Left lung (tissue), 14 donors: ENCODE measurements at places on chromosomes 1 and 21. TPM values are rescaled to one million over a fixed set of nuclear protein-coding genes. Genes with fewer than 3 reads are reported as not detected.

- DNase-seq = no peak
Measured at GRCh38 chr1:44015206-44015605, 16.1 kb downstream of the SLC6A9 start.

DNA sequence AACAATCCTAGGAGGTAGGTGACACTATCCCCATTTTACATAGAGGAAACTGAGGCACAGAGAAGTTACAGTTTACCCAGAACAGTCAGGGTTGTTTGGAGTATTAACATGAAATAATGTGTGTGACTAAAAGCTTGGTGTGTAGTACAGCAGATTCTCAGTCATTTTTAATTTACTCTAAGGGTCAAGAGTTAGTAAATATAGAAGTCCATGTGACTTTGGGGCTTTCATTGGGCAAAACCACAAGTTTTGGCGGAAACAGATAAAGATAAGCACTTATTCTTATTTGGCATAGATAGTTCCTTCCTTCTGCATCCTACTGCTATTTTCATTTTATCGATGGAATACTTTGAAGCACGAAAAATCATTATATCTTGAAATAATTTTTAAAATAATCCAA, 128.5 kb downstream of the DNM3 start:
- no peak for DNase-seq

DNA sequence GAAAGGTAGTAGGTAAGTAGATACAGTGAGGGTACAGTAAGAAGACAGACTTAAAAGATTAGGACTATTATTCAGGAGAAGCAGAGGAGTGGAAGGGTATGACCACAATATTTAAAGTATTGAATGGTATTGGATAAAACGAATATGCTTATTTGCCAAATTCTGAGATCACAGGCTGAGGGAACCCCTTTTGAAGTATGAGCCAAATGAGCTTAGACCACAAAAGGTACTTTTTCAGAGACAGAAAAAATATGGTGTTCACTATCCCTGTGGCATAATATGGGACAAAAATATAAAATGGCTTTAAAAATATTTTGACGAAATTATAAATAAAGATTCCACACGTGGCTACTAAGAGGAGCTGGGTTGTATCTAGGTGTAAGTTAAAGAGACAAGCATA, 880 bp upstream of the MTF2 start:
- DNase-seq = no peak

GRCh38 chr1:65424573-65424889, 4.1 kb downstream of the LEPR start:
- DNase-seq = no peak

- DNase-seq = no peak
Measured at GRCh38 chr1:243346468-243346867, 90.6 kb downstream of the SDCCAG8 start.

DNA sequence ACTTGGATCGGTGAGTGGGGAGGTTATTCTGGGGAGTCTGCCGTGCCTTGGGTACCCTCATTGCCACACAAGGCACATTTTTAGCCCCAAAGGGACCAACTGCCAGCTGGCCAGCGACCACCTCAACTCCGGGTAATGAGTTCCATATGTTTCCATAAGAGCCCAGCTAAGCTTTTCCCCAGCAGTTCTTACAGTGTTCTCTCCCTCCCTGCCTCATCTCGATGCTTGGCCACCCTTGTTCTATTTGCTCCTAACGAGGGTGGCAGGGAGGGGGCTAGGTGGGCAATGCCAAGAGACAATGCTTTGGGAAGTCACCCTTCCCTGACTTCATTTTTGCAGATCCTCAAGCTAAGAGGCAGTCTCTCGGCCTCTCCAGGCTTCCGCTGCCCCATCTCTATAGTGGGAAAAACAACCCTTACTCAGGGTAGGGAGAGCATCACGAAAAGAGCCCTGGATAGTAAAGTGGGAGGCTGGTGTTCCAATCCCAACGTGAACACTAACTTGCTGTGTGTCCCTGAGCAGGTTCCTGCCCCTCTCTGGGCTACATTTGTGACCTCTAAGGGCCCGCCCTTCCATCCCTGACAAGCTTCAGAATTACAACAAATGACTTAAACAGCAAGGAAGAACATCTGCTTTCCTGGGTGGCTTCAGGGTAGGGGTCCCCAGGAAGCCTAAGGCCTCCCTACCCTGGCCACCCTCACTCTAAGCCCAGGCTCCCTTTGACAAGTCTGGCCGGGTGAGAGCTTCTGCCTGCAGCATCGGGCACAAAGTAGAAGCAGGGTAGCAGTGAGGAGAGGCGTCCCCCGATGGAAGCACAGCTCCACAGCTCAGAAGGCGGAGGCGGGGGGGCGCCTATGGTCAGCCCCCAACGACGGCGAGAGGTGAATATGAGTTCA, 5.8 kb downstream of the ID3 start:
- DNase-seq = no peak

DNA sequence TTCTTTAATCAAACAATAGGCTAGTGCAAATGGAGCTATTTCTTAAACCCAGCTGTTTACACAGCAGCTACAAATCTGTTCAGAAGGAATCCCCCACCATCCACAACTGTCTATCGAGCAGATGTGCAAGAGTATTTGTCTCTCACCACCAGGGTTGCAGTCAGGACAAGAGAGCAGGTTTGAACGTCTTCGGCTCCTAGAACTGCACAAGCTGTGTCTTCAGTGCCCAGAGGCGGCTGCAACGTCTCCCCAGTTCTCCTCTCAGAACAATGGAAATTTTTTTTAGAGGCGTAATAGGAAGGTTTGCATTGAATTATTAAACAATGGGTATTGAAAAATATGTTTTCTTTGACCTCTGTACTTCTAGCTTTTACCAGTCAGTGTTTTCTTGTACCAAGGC, 7.3 kb downstream of the OVAAL start:
- no peak for DNase-seq

- no peak for DNase-seq
Measured at GRCh38 chr1:55402671-55403464, 187.7 kb upstream of the USP24 start.

DNA sequence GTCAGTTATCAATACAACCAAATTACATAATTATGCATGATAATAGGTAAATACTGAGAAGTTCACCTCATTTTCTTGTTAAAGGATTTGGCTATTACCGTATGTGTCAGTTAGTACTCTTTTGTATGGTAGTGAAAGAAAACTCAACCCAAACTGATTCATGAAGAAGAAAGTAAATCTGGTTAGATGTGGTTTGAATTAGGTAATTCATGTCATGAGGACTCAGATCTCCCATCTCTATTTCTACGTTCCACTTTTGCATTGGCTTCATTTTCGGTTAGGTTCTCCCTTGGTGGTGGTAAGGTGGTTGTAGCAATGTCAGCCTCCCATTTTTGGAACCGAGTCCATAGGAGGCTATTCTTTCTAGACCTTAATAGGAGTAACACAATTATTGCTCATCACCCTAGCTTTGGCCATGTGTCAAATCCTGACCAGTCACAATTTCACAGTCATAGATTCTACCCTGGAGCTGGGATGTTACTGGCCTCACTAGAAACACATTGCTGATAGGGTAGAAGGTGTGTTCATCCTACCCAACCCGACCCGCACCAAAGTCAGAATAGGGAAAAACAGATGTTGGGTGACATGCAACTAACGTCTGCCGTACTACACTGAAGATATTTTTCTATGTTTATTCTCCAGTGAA, 97.6 kb downstream of the OSBPL9 start:
- DNase-seq = no peak

- peak; percentile 86 for DNase-seq
Measured at GRCh38 chr1:226643177-226643576, 94.6 kb downstream of the STUM start.

- no peak for DNase-seq
Measured at GRCh38 chr1:15807121-15807520, 328 bp downstream of the UQCRHL start.

DNA sequence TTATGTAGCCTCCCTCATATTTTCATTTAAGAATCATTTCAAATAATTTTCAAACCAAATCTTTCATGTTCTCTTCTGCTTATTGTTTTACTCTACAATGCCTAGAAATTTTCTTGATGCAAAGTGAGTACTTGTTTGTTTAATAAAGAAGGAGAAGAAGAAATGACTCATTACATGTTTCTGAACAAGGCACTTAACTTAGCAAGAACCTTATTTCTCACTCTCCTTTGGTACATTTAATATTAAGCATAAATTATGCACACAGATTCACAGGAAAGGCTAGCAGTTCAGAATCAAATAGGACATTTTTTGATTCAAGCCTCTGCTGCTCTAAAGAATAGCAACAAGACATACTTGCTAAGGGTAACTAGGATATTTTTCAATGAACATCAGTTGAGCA, 9.1 kb downstream of the SCYL3 start:
- DNase-seq = no peak

DNA sequence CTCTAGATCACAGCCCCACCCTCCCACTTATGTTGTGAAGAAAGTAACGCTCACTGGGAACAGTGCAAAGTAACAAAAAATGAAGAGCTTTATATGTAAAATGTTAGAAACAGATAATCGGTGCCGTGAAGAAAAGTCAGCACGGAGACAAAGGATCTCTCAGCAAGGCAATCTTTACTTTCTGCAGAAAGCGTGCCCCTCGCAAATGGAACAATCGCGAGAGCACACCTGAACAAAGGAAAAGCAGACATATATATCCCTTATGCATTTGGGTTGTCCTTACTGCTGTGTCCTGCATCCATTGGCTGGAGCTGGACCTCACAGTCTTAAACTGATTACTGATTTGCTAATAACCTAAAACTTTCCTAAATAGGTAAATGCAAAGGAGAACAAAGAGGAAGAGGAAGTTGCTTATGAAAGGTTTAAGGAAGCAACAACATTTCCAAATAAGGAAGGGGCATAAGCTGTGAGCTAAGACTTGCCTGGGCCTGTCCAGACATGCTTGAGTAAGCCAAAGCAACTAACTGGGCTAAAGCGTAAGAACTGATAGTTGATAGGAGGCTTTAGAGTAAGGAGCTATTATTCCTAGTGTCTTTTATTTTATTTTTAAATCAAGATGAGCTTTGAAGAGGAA, 89.7 kb downstream of the GTF2B start:
- DNase-seq = no peak

DNA sequence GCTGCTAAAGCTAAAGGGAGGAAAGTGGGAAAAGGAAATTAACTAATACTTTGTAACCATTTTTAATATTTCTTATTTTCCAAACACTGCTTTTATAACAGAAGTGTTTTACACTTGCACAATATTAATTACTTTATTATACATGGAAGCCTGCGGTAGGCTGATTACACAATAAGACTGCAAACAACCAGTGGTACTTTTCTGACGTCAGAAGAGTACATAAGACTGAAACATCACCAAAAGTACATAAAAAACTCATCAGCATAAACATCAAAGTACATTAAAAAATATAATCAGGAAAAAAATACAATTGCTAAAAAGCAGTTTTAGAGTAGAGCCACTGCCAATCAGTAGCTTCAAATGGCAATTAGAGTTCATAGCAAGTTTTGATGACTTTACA, 4.6 kb downstream of the ZNF281 start:
- DNase-seq = no peak

- no peak for DNase-seq
Measured at GRCh38 chr1:16231331-16232315, 5.4 kb downstream of the CPLANE2 start.

DNA sequence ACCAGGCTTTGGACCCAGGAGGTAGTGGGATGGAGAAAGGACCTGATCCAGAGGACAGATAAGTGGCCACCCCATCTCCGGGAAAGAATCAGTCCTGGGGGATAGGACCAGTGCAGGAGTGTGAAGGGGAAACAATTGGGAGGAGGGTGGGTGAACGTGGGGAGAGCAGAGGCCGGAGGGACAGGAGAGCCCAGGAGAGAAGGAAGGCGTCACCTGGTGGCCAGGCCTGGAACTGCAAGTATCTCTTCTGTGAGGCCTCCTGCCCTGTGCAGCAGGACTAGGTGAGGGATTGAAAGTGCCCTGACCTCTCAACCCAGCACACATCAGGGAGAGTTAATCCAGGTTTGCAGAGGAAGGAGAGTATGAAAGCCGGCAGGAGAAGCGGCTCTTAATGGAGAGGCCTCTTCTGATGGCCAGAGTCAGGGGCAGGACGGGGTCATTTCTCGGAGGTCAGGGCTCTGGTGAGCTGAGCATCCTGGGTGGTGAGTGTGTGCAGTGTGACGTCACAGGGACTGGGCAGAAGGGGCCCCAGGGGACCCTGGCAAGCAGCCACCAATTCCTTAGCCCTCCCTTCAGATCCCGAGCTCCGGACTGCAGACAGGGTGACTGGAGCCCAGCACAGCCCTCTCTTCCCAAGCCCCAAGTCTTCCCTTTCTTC, 9.2 kb upstream of the LAD1 start:
- peak; percentile 77 for DNase-seq

- DNase-seq = no peak
Measured at GRCh38 chr1:179127163-179127895, 45.5 kb downstream of the TOR3A start.

- DNase-seq = no peak
Measured at GRCh38 chr1:206496131-206496793, 11.1 kb upstream of the RASSF5 start.

- DNase-seq = no peak
Measured at GRCh38 chr1:43522431-43522775, 8.3 kb upstream of the PTPRF start.

- DNase-seq = no peak
Measured at GRCh38 chr1:230498704-230499103, 72.6 kb upstream of the PGBD5 start.

The ATAD3B gene
- total RNA-seq = 19.4 TPM

The OR2L8 gene
- total RNA-seq = not detected

The E2F2 gene
- total RNA-seq = 4.3 TPM

The BRINP3 gene
- total RNA-seq = 1.6 TPM

The TMPRSS15 gene
- total RNA-seq = not detected
